Stimulated activated CD8-positive, alpha-beta memory T cell treated with anti-CD3 and anti-CD28 coated beads, Interleukin-4, amount 100 ng/mL, for 4 hours (primary cell): ENCODE measurements at places on chromosomes 7 and 10.

GRCh38 chr10:1292611-1293031 lies 236.4 kb downstream of the WDR37 start:
- DNase-seq = no peak

DNA sequence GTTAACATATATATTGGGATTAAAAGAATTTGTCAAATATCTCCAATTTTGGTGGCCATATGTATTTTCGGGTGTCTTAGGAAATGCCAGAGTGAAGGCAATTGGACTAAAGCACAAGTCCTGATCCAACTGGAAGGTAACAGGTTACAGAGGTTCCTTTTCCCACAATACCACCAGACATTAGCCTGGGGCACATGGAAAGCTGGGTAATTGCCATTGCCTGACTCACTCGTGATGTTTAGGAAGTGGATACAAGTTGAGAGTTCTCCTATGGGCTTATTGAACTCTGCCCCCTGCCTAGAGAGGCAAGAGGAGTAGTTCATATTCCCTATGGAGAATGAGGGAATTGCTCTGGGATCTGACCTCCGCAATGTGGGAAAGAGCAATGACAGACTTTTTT lies 5.7 kb downstream of the DNAH11 start:
- DNase-seq = no peak

DNA sequence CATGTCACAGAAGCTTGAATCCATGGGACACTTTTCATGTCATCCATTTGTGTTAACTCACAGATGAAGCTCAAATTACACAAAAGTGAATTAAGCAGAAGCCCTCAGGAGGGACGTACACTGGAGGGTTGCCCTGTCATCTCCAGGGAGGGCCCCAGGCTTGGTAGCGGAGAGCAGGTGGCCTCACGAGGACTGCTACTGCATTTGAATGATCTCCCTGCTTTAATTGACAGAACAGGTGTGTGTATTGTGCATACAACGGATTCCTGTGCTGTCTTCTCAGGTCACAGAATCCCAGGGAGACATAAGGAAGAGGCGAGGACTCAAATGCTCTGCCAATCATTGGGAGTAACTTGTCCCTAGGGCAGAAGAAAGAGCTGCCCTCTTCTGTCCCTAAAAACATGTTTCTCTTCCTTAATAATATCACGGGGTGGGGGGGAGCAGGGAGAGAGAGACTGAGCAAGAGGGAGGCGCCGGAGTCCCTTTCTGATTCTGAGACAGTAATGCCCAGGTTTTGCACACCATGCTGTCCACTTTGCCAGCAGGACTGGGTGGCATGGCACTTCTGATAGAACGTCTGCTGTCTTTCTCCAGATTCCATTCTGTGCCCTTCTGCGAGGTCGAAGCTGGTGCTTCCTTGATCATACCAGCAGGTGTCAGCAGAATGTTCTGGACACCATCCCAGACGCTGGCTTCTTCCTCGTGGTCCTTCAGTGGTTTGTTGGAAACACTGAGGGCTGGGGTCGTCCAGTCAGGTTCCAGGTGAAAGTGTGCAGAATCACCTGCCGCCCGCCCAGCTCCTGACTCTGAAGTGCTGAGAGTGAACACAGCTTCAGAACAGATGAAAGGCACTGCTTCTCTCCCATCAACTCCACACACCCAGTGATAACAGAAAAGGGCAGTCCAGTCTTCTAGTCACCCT lies 26.2 kb upstream of the RASGEF1A start:
- no peak for DNase-seq

GRCh38 chr10:125050383-125050782 lies 108.5 kb downstream of the ZRANB1 start:
- no peak for DNase-seq

DNA sequence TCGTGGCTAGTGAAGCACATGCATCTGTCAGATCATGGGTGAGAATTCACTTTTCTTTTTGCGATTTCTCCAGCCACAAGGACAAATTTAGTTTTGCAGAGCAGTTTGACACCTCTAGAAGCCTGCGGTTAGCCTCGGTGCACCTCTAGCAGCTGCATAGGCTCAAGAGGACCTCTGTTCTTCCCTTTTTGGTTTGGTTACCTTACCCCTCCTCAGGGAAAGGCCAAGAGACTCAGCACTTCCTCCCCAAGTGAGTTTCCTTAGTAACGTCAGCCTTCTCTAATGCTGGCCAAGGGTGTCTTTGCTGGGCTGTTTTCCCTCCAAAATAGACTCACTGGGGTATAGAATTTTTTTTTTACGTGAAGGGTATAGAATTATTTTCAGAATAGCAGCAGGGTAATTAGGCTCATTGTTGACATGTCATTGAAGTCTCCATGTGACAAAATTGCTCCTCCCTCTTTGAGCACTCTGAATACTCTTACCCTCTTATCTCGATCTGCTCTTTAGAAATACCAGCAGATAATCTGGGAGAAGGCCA lies 97.8 kb downstream of the AUTS2 start:
- no peak for DNase-seq

DNA sequence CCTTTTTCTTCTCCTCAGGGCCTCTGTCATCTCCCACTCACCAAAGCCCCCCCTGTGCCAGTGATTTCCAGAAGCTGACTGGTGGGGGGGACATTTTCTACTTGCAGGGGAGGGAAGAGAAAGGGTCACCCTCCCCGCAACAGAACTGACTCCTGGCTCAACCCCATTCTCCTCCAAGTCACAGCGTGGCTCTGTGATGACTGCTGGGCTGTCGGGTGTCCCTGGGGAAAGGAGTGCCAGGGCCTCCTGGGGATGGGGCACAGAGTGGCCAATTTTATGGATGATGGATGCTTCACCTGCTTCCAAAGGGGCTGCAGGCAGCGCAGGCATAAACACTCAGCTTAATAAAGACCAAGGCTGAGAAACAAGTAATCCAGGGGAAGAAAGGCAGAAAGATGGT lies 523.0 kb downstream of the PTPRN2 start:
- DNase-seq = no peak

- DNase-seq = no peak
These were observed 4.0 kb downstream of the JAZF1 start for GRCh38 chr7:28176645-28177044.

DNA sequence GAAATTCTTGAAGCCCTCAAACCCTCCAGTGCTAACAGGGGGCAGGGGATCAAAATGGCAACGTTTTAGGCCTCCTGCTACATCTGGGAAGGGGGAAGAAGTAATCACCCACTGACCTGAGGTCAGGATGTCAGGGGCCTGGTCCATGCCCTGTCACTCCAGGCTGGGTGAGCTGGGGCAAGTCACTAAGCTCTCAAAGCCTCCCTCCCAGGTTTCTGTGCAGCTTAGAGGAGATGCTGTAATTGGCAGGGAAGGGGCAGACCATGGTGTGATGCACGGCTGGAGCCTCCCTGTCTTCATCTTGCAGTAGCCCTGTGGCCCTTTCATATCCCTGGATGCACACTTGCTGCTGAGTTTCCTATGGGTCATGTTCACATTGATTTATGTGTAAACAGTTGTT lies 27.2 kb downstream of the LEP start:
- no peak for DNase-seq

- no peak for DNase-seq
These were observed 45.3 kb downstream of the COL17A1 start for GRCh38 chr10:104040382-104040781.

DNA sequence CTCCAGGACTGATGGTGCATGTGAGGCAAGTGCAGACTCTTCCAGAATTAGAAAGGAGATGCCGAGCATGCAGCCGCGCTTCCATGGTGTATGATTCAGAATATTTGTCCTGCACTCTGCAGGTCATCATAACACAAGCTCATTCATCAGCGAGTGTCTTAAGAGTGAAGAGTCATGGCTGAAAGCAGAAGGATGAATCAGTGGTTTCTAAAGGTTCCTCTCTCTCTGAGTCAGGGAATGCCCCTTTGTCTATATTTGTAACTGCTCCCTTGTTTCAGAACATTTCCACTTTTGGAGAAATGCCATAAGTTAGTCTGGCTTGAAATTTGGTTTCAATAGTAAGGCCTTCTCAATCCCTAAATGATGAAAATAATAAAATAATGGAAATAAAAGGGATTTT lies 52.3 kb downstream of the HECW1 start:
- DNase-seq = no peak

DNA sequence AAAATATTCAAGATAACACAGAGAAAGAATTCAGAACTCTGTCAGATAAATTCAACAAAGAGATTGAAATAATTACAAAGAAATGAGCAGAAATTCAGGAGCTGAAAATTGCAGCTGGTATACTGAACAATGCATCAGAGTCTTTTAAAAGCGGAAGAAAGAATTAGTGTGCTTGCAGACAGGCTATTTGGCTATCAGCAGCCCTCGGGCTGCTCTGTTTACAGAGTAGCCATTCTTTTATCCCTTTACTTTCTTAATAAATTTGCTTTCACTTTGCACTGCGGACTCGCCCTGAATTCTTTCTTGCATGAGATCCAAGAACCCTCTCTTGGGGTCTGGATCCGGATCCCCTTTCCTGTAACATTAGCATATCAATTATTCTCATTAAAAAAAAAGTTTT lies 1040.0 kb downstream of the SORCS3 start:
- no peak for DNase-seq

- no peak for DNase-seq
These were observed 59.3 kb downstream of the CTBP2 start for GRCh38 chr10:125101049-125101448.

- DNase-seq = no peak
These were observed 112.5 kb upstream of the PRSS1 start for GRCh38 chr7:142636751-142637150.

GRCh38 chr10:36185097-36185496 lies 543.0 kb upstream of the FZD8 start:
- DNase-seq = no peak

- peak; percentile 41 for DNase-seq
These were observed 163.6 kb downstream of the PIP4K2A start for GRCh38 chr10:22550732-22551131.

DNA sequence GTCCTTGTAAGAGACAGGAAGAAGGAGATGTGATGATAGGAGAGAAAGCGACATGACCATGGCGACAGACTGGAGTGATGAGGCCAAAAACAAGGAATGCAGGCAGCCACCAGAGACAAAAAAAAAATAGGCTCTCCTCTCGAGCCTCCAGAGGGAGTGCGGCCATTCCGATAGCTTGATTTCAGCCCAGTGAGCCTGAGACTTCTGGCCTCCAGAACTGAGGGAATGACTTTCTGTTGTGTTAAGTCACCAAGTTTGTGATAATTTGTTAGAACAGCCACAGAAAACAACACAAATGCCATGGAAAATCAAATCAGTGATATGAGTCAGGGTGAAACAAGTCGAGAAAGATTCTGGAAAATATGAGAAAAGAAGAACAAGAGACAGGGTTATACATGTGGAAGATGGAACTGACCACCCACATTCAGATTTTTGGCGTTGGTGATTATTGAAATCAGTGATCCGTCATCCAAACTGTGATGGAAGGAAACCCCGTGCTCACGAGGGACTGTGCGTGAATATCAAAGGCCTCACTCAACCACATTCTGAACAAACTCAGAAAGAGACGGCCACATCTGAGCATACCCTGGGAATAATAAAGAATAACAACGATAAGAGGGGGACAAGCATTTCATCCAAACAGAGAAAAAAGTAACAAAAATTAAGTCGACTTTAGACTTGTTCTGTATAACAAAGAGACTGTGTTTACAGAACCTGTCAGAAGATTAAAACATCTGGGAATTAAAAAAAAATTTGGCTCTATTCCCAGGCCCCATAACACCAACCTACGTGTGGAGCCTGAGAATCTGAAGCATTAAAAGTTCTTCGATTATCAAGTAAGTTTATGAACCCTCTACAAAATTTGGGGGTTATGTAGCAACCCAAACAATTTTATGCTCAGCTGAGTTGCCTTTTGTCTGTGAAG lies 72.1 kb downstream of the EEPD1 start:
- no peak for DNase-seq

- DNase-seq = no peak
These were observed 631 bp downstream of the HPS6 start for GRCh38 chr10:102065561-102066398.

DNA sequence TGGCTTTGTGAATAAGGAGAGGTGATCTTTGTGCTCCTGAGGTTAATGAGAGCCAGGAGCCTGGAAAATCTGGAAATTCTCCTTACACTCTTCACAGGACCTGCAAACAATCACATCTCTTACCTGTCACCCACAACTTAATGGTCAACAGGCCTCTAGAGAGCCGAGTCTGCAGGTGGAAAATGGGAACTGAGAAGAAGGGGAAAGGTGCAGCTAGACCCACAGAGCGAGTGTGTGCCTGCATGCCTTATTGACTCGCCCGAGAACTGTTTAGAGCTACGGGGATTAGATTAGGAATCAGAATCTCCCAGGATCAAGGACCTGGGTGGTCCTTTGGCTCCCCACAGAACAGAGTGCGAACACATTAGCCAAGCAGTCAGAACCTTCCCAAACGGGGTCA lies 329.6 kb downstream of the PTEN start:
- DNase-seq = no peak

DNA sequence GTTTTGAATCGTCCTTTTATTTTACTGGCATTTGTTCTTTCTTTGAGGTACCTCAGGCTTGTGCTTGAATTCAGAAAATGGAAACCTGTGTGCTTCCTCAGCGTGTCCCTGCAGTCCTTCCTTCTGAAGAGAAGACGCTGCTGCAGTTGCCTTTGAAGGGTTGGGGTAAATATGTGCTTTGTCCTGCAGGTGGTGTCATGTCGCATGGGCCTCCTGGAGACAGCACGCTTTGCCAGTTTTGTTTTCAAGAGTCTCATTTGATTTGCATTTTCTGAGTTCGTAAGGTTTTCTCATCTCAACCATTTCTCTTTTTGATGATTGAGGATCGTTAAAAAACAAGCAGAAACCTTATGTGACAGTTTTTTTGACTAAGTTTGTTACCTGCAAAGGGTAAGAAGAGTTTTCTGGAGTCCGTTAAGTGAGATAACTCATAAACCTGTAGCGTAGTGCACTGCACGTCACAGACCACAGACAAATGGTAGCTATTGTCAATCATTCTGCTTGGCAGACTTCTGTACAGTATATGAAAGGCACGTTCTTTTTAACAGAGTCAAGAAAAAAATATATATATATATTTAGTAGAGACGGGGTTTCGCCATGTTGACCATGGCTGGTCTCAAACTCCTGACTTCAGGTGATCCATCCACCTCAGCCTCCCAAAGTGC lies 57.0 kb downstream of the CDC123 start:
- DNase-seq = no peak

DNA sequence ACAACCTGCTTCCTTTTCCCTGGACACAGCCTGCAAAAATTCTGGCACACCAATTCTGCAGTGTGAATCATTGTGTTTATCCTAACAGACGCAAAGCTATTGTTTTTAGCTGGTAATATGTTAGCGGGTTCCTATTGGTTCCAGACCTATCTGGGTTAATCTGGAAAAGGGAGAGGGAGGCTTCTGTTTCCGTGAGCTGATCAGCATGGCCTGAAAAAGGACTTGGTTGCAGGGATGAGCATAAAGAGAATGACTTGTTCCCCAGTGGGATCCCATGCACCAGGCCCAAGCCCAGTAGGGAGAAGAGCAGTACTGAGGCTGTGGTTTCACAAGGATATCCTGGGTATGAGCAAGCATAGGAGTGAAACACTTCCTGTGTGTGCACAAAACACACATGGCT lies 78.4 kb downstream of the PDE1C start:
- DNase-seq = no peak

- DNase-seq = no peak
These were observed 80.7 kb upstream of the DUSP5 start for GRCh38 chr10:110416776-110417711.

- no peak for DNase-seq
These were observed 187.1 kb downstream of the KIF20B start for GRCh38 chr10:89888321-89889070.

- DNase-seq = no peak
These were observed 151.2 kb upstream of the GPR26 start for GRCh38 chr10:123514996-123515395.

GRCh38 chr10:11018432-11018841 lies 765 bp downstream of the CELF2 start:
- DNase-seq = no peak
